Activated naive CD4-positive, alpha-beta T cell (primary cell): ENCODE measurements at places on chromosomes 2 and 18.

DNA sequence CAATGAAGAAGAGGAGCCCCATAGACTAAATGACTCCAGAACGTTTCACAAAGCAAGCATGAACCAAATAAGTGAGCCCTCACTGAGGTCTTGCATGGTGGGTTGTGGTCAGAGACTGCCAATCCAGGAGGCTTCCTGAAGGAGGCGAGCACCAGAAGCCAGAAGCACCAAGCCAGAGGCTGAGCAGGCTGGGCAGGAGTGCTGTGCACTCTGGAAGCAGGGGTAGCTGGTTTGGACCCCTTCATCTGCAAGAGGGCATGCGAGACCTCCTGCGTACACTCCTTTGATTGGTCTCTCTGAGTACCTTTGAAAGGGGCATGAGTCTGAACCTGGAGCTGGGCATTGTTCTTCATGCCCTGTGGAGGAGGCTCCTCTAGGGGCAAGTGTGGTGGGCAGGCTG is 192.5 kb downstream of the HAUS1 start:
- no peak for DNase-seq

DNA sequence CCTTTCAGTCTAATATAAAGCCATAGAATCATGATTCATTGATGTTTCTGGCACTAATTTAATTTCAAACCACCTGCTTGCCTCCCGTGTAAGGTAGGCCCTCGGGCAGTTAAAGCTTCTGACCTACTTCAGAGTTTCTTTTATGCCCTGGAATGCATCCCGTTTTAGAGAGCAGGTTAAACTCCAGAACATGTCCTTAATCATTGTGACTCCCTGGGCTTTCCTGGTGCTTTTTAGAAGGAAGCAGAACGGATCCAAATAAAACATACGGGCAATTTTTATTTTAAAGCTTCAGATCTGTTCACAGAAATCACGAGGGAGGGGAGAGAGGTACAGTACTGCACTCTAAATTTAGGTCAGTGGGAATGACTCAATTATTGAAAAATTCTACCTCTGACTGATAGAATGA is 134.8 kb downstream of the GCA start:
- DNase-seq: no peak

DNA sequence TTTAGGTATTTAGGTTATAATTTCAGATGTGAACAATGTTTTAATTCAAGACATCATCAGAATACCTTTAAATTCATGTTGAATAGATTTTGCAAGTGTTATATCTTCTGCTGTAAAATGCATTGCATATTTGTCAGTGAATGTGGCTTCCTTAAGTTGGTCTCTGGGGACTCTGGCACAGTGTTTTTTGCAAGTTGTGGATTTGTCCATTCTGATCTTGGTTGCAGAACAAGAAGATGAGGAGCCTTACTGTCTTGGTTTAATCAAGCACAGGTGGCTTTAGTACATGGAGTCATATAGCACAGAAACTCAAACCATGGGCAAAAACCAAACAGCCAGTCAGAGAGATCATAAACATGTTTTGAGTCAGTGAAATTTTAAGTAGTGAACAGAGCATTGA is 135.7 kb downstream of the ARHGAP28 start:
- DNase-seq: no peak

- DNase-seq: no peak
Observed at GRCh38 chr2:121335294-121336290, 50.6 kb upstream of the TFCP2L1 start.

DNA sequence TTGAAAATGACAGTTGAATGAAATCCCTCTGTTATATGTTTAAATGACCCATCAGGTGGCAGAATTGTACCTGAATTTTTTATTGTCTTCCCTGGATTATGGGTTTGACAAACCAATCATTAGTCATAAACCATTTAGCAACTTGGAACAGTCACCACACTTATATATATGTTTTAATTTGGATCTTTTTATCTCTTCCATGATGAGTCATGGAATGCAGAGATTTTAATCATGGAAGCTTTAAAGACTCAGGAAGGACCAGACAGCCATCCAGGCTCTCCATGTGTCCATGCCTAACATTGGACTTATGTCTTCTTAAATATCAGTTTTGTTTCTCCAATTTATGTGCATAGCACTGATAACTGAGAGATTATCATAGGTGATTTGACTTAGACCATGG is 188.3 kb upstream of the ZSWIM2 start:
- DNase-seq: no peak
